BJ (cell line): ENCODE measurements at places on chromosomes 13 and 19.

DNA sequence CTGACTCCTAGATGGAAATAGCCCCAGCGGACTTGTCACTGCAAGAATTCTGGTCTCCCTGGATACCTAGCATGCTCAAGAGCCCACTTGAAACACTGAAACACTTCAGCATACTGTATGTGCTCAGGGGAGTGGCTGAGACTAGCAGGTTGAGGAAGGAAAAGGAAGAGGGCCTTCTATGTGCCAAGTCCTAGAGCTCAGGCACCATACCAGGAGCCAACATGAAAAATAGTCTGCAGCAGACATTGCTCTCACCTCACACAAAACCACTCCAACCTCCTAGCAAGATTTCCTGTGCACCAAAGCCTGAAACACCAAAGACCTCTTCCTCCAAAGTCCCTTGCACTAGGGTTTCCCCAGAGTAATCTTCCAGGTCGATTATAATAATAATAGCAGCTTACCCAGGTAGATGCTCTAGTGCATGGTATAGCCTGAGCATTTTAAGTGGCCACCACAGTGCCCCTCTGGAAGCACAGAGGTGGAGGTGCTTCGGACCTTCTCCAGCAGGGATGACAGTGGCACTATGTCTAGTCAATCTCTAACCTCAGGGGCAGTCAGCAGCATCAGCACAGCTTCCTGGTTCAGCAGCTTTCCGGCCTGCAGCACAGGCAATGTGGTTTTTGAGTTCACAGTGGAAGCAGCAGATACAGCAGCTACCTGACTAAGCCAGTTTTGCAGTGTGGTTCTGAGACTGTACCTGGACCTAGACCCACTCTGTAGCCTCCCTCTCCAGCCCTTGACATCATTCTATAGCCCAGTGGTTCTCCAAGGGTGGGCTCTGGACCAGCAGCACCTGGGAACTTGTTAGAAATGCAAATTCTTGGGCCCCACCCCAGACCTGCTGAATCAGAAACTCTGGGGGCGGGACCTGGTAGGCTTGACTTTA, 45.6 kb upstream of the UBE2L5 start:
- DNase-seq: no peak

- no peak for DNase-seq
Observed at GRCh38 chr19:50994129-50994528, 7.3 kb downstream of the KLK8 start.

- DNase-seq: no peak
Observed at GRCh38 chr13:113088691-113089020, 16.9 kb upstream of the F7 start.

DNA sequence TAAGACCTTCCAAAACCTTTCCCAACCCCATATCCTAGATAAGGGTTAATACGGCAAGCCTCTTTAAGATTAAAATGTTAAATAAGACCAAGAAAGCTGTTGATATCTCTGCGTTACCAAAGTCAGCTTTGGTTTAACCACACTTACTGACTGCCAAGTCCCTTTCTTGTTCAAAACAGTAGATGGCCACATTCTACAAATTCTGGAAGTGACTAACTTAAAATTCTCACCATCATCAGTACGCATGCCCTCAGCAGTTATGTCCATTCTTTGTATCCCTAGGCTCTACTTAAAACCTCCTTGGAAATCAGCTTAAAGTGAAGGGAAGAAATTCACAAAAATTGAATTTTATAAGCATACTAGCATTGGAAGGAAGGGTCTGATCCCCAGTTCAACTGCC, 23.6 kb downstream of the SOHLH2 start:
- DNase-seq: no peak

GRCh38 chr13:93226065-93226622, 463 bp upstream of the GPC6 start:
- no peak for DNase-seq
